Pancreas (tissue), 10 donors: ENCODE measurements at places on chromosomes 2 and 18. TPM values are rescaled to one million over a fixed set of nuclear protein-coding genes. Genes with fewer than 3 reads are reported as not detected.

GRCh38 chr2:20604951-20605381 is 45.9 kb downstream of the HS1BP3 start:
- no peak for DNase-seq

DNA sequence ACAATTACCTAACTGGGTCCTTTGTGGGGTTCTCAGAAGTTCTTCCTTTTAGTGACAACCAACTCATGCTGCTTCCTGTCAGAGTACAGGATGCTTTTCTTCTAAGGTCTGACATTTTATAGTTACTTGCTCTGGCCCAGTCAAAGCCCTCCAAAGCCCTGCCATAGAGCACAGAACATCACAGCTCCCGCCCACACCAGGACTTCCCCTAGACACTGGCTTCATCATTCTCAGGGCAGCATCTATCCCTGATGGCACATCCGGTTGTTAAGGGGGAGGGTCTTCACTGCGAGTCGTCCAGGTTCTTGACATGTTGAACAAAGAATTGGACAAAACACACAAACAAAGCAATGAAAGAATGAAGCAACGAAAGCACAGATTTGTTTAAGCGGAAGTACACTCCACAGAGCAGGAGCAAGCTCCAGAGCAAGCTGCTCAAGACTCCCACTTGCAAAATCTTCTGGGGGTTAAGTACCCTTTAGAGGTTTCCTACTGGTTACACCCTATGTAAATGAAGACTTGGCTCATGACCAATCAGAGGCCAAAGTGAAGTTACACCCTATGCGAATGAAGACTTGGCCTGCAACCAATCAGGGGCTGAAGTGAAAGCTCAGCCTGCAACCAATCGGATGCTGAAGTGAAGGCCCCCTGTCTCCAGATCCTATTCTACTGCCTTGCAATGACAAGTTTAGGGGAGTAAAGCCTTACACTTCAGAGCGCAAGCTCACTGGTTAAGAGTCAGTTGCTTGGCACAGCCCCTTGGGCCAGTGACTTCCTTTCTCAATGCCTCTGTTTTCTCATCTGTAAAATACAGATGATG is 79.0 kb downstream of the HDAC4 start:
- DNase-seq, result no peak

GRCh38 chr18:13500869-13501542 is 225.4 kb downstream of the FAM210A start:
- peak; percentile 79 for DNase-seq

EML6 gene
- 1.2 TPM for total RNA-seq

GRCh38 chr2:65159906-65160305 is 30.0 kb upstream of the RAB1A start:
- peak; percentile 40 for DNase-seq

LOXHD1 gene
- 0.15 TPM for total RNA-seq

LIMS3 gene
- total RNA-seq, result 2.0 TPM

RAB6C gene
- not detected for total RNA-seq

NCKAP1 gene
- 42.4 TPM for total RNA-seq

TMEFF2 gene
- not detected for total RNA-seq

SH3BP4 gene
- 62.4 TPM for total RNA-seq

GRCh38 chr2:171610824-171611223 is 76.4 kb upstream of the DYNC1I2 start:
- no peak for DNase-seq

GRCh38 chr2:73290049-73290839 is 3.1 kb downstream of the EGR4 start:
- no peak for DNase-seq

TMEM169 gene
- 0.55 TPM for total RNA-seq

- DNase-seq, result no peak
Observed at GRCh38 chr18:71443706-71444480, 1100.2 kb downstream of the CBLN2 start.

DNA sequence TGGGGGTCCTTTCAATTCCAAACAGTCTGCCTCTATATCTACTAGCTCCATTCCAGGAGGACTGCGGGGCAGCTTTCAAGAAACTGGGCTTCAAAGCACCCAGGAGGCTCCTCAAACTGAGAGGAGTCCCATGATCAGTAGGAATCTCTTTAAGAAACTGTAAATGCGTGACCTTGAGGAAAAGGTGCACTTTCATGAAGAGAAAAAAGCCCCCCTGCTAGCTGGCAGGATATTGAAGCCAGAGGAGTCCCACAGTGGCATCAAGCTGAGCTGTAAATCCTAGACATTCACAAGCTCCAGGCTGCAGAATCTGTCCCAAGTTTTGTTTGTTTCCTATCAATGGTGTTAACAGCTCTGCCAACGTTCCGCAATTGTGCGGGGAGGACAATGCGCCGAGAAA is 790.1 kb downstream of the SLC4A3 start:
- no peak for DNase-seq

DNA sequence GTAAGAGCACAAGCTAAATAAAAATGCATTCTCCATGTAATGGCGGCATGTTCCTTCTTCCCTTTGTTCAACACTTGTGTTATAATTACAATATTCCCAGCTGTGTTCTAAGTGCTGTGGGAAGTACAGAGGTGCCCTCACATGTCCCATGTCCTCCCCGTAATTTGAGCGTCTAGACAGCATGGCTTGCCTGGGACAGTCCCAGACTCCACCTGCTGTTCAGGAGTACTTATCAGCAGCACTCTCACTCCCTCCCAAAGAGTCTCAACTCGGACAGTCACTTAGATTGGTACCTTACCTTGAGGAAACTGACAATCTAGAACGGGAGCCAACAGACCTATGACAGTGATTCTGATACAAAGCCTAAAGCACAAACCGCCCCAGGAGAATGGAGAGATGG is 370.5 kb downstream of the EIPR1 start:
- DNase-seq, result no peak

DNA sequence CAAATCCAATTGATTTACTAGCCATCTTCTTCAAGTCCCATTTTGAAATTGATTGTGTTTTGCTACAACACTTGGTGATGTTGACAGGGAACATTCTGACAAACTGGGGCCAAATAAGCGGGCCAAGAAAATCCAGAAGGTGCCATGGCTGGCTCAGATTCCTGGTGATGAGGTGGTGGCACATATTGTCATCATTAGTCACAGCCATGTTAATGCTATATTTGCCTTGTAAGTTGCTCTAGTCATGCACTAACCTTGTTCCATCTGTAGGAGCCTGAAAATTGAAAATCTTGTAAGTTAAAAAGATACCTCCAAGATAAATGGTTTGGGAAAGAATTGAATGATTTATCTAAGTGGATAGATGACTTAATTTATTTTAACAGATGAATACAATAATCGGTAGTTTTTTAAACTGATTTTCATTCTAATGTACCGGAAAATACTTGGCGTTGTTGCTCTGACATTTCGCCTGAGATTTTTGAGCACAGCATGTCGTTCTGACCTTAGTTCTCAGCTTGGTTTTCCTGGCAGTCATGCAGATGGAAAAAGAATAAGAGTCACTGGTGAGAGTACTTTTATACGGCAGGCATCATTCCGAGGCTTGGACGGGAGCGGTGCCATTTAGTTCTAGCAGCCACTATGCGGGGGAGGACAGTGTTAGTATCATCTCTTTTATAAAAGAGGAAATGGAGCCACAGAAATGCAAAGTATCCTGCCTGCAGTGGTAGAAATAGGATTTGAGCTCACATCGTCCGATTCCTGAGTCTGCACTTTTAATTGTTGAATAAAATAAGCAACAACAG is 133.9 kb downstream of the ZNF532 start:
- no peak for DNase-seq

DNA sequence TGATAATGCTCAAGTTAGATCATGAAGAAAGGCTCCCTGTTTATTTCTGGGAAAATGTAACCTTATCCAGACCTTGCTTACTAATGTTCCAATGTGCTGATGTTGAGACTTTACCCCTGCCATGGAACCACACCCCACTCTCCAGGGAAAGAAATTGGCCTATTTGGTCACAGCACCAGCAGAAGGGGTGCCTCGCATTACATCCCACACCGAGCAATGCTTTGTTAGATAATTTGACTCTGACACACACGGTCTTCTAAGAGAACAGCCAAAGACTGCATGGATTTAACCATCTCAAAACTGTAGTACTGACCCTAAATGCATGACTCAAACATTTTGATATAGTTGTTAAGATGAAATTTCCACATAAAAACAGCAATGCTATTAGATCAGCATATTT is 152.1 kb upstream of the CCDC150 start:
- no peak for DNase-seq

GRCh38 chr2:113316085-113316484 is 37.4 kb upstream of the PAX8 start:
- no peak for DNase-seq

- DNase-seq, result no peak
Observed at GRCh38 chr2:173165443-173166238, 90.0 kb downstream of the MAP3K20 start.

DNA sequence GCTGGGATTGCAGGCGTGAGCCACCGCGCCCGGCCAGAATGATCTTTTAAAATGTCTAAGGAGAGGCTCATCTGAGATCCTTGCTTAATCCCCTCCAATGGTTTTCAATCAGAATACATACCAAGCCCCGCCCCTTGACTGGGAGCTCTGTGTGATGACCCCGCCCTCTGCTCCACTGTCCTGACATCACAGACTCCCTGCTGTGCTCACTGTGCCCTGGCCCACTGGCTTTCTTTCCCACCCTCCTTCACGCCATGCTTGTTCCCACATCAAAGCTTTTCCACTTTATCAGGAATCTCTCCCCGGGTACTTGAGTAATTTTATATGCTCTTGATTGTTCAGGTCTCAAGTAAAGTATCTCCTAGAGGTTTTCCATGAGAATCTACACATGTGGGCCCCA is 762.3 kb upstream of the ID2 start:
- DNase-seq, result no peak

- DNase-seq, result no peak
Observed at GRCh38 chr2:113136828-113137775, 9.7 kb downstream of the IL1RN start.

PCARE gene
- total RNA-seq, result not detected

- no peak for DNase-seq
Observed at GRCh38 chr2:37453027-37453426, 108.6 kb downstream of the QPCT start.

KCNJ3 gene
- total RNA-seq, result 0.76 TPM

- no peak for DNase-seq
Observed at GRCh38 chr2:214244847-214245246, 166.0 kb upstream of the VWC2L start.

LIMS2 gene
- 4.1 TPM for total RNA-seq

RAPGEF4 gene
- total RNA-seq, result 6.3 TPM

DNA sequence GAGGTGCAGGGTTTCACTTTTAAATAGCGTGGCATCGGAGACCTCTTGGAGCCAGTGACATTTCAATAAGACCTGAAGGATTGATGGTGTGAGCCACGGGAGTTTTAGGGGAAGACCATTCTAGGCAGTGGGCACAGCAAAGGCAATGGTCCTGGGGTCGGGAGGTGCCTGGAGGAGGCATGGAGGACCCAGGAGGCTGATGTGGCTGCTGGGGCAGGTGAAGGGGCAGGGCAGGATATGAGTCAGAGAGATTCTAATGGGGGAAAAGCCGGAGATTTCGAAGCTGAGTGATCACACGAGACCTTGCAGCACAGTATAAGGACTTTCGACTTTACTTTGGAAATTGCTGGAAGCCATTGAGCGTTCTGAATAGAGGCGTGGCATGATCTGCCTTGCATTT is 79.6 kb upstream of the KCNE4 start:
- no peak for DNase-seq

SNRNP200 gene
- 42.1 TPM for total RNA-seq

- no peak for DNase-seq
Observed at GRCh38 chr18:55489034-55489986, 98.7 kb downstream of the TCF4 start.

DNA sequence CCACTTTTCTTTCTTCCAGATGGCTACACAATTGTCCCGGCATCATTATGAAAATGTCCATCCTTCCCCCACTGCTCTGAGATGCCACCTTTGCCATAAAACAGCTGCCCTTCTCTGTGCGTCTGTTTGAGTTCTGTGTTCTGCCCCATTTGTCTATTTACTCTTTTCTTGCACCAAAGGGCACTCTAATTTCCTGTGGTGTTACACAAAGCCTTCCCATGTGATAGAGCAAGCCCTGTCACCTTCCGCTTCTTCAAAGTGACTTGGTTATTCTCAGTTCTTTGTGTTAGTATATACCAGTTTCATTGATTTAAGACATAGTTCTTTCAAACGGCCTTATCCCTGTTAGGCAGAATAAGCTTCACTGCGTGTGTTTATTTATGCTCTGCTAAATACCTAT is 84.1 kb downstream of the FBXO15 start:
- DNase-seq, result no peak

SP5 gene
- total RNA-seq, result 0.08 TPM

CYP1B1 gene
- 26.9 TPM for total RNA-seq

DNA sequence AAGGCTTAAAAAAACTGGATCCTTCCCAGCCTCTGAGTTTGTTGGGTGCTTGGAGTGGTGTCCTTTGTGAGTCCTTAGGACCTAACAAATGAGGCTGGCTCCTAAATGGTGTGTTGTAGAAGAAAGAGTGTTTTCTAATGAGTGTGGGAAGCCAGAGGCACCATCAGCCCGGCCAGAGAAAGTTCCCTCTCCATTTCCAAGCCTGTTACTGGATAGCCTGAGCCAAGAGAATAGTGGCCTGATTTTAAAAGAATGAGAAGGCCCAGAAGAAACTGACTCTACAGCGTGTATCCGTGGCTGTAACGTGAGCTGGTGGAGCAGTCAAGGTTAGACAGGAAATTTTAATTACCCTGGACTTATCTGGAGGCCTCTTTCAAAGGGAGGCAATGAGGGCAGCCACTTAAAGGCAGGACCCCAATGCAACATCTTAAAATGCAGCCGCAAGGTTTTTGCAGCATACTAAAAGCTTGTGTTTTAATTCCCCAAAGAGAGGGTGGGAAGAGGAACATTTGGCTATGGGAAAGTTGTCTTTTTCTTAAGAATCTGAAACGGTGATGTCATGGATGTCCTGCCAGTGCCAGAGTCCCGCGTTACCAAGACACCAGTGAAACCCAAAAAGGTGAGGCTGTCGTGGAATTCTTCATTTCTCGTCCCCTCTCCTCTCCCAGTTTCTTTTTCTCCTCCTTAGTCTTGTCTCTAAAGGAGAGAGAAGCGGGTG is 4.6 kb downstream of the EFHD1 start:
- no peak for DNase-seq

MC4R gene
- not detected for total RNA-seq

DNA sequence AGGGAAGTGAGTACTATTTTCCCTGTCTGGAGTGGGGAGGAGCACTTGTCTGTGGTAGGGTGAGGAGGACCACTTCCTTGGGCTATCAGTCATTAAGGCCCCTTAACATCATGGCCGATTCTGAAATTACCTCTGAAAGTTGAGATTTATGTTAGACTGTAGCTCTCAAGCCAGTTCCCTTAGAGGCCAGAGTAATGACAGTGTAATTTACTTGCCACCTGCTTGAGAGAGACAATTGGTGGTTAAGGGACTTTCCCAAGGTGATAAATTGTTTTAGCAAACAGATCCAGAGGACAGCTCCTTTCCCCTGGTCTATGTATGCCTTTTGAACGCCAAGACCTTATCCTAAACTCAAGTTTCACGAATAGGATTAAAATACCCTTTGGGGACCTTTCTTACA is 56.1 kb downstream of the NEDD4L start:
- no peak for DNase-seq

CXCR1 gene
- total RNA-seq, result not detected

FNDC4 gene
- total RNA-seq, result 3.1 TPM

GRCh38 chr2:30611583-30611982 is 164.5 kb downstream of the LCLAT1 start:
- DNase-seq, result no peak
